Tibial nerve (tissue), 4 donors: ENCODE measurements at places on chromosomes 6 and 20.

GRCh38 chr6:135680964-135681913 lies 170.3 kb upstream of the PDE7B start:
- DNase-seq: no peak

GRCh38 chr6:104409913-104410312 lies 449.8 kb downstream of the HACE1 start:
- DNase-seq: no peak

DNA sequence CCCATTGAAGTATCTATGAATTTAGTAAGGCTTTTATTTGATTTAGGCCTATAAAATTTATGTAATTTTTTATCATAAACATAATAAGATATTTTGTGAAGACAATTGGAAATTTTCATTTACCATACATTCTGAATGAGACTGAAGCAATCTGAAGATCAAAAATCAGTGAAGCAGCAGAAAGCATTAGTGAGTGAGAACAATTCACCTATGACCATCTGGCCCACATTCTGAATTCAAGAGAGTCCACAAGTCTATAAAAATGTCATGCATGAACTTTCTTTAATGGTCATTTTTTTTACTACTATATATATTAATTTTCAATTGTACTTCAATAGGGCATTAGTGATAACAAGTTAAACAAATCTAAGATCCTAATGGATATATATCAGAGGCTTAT lies 1026.6 kb upstream of the MAP3K7 start:
- DNase-seq: no peak

DNA sequence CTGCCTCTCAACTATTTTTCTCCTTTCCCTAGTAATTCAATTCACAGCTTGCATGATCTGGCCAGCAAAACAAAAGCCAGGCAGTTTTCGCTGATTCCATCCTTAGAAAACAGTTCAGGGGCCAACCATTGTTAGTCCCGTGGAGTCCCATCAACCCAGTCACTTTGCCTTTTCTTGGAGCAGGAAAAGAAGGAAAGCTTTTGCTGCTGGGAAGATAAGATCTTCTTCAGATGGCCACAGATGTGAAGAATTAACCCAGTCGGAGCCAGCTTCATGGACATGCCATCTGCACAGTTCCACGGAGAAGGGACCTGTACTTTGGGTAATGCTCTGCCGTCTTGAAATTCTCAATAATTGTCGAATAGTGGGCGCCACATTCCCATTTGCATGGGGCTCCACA lies 76.9 kb upstream of the TSHZ2 start:
- DNase-seq: no peak

GRCh38 chr20:24761220-24762065 lies 187.6 kb upstream of the CST7 start:
- DNase-seq: no peak

DNA sequence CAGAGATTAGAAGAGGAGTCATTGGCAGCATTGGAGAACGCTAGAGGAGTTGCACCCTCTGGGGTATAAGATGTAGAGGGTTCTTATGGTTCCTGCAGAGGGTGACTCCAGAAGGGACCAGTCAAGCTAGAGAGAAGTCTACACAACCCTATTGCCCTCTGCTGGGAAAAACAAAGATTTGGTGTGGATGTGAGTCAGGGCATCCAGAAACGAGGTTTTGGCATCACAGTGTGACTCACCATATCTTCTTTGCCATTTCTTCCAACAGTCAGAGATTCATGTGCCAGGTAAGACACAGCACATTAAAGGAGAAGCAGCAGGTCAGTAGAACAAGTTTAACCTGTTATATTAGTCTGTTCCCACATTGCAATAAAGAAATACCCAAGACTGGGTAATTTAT lies 598.8 kb downstream of the MAFB start:
- DNase-seq: no peak

- DNase-seq: no peak
Measured at GRCh38 chr6:45116714-45117410, 211.3 kb upstream of the RUNX2 start.

DNA sequence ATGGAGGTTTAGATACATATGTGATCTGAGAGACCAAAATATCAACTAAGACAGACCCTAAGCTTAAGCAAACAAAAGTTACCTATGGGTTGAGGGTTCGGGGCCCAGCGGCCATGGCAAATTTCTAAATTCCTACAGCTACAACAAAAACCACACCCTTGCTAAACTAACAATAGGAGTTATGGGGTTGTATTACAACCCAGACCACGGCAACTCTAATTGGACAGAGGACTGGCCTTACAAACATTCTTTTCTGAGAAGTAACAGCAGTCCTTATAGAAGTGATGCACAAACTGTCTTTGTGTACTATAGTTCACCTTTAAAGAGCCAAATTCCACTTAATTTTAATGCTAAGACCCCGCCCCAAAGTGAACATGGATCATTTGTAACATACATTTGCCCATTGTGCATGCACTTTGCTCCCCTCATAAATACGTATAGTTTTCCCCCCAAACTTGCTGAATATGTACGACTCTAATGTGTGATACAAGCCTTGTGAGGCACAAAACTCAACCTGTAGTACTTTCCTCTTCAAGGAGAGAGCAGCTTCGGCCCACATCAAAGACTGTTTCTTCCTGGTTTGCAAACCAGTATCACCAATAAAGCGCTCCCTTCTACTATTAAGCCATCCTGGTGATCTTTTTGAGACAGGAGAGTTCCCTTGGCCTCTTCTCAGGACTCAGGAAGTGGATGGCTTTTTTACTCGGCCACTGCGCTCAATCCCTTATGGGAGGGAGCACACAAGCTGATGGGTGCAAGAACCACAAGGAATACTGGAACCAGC lies 25.6 kb upstream of the MBOAT1 start:
- no peak for DNase-seq

DNA sequence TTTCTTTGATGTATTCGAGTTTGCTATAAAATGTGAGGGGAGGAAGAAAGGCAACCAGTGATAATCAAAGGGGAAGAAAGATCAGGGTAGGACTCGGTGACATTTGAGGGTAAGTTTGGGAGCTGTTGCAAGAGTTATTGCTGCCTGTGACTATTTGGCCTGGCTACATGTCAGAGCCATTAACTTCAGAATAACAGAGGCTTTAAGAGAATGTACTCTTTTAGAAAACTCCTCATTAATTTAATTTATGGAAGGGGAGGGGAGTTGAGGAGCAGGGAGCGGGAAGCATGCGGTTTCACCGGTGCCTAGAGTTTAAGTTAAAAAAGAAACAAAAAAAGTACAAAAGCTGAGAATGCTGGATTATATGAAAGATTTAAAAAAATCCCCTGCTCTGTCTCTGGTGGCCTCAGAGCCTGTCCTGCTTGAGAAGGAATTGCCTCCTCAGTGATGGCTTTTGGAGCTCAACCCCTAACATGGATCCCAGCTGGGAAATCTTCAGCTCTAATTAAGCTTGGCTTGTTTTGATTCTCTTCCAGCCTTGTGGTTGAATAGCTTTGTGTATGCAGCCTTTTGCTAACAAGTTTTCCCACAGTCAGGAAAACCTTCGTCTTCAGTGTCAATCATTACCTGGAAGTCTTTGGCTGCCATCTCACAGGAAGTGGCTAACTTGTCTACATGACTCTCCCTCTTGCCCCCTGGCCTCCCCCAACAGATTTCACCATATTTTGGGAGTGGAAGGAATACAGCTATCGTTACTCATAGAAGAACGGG lies 238.2 kb downstream of the SOX4 start:
- DNase-seq: no peak

- no peak for DNase-seq
Measured at GRCh38 chr20:22584922-22585785, 782 bp upstream of the FOXA2 start.

DNA sequence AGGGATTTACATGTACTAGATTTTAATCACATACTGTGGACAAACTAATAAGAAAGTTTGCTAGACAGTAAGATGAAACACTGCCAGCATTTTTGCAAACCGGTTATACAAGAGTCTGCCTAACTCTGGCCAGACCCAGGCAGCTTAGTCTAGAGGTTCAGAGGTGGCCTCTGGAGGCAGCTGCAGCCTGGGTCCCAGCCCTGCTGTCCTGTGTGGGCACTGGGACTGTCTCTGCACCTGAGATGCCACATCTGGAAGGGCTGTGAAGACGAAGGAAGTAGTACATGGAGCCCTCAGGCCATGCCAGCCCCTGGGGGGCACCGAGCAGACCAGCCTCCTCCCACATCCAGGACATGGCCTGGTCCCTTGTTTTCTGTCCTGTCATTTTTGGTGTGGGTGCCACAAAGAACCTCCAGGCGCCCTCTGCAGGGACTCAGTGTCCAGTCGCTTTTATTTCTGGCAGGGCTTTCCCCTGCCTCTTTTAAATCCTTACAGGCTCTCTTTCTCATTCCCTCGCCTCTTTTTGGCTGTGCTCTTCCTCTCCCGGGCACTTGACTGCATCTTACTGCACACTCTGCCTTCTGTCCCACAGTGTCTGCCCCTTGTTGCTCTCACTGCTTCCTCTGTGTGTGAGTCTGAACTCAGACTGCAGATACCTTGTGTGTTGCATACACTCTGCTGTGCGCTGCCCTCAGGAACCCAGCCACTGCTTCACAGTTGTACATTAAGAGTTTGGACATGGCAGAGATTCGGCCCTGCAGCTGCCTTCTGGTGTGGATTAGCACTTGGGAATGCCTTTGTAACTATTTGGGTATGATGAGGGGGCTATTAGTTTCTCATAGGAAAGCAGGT lies 216.7 kb downstream of the ZDHHC14 start:
- DNase-seq: no peak
